ENCODE measurements at places on chromosomes 4 and X. TPM values are rescaled to one million over a fixed set of nuclear protein-coding genes. Genes with fewer than 3 reads are reported as not detected.

NUDT10 gene
- polyA plus RNA-seq = 7.5 TPM

DNA sequence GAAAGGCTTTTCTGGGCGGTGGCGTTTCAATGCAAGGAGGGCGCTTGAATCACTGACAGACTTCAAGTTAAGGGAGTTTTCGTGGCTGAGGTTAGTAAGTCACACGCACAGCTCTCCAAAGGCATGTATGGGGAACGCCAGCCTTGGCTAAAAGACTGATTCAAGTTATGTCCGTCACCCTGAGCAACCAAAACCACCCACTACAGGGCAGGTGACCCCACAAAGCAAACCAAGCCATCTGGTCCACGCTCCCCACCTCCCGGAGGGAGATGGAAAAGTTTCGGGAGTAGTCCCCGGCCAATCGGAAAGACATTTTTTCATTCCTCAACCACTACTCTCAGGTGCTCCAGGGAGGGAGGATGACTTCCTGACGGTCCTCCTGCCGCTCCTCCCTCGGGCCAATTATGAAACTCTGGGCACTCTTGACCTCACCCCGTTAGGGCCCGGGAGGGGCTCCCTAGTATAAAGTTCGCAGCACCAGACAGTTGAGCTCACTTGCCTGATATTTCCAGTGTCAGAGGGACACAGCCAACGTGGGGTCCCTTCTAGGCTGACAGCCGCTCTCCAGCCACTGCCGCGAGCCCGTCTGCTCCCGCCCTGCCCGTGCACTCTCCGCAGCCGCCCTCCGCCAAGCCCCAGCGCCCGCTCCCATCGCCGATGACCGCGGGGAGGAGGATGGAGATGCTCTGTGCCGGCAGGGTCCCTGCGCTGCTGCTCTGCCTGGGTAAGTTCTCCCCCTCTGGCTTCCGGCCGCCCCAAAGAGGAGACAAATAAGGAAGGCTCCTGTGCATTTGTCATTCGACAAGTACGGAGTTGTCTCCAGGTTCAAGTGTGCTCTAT lies at the start of gene EREG:
Gene EREG, plus strand, starts transcription at position 494 of the 840 bp plus-strand sequence. Its CDS starts 164 bp downstream, at position 658.
- DNase-seq = peak; percentile 91

DNA sequence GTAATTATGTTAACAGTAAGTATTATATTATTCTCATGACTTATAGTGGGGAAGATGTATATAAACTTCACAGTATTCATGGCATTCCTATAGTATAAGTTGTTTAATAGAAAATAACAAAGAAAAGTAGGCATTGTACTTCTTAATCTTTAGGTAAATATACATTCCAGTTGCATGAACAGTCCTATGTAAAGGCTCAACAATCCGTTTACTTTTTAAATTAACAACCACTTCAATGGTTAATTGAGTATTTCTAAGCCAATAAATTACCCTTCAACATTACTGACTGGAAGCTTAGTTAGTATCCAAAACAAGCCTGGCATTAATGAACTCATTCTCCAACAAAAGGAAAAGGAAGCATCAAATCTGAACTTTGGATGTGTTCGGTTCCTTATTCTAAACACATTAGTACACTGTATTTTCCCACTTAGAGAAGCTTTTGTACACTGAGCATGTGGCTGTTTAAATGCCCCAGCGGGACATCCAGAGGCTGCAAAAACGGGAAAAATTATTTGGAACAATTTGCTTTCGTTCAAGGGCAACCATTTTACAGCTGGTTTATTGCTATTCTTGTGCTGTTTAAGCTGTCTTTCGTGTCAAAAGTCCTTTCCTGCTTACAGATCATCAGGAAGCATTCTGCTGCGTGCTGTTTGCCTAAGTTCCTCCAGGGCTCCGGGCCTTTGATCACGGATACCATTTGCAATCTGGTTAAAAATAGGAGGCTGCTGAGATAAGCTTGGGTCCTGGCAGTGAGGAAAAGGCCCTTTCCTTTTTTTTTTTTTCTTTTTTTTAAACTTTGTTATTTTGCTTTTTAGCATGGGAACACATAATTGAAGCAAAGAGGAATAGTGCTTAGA lies 460.3 kb downstream of the SPRY1 start:
- DNase-seq = no peak

MAGEB2 gene
- not detected for polyA plus RNA-seq

GRCh38 chrX:118528071-118528737 lies 32.6 kb downstream of the DOCK11 start:
- no peak for DNase-seq

- DNase-seq = peak; percentile 52
Measured at GRCh38 chr4:46931981-46932380, 22.9 kb upstream of the COX7B2 start.

VSIG4 gene
- 10.6 TPM for polyA plus RNA-seq

GRCh38 chr4:32196950-32197688 lies 1477.0 kb downstream of the PCDH7 start:
- DNase-seq = no peak

All from left lung (tissue), 14 donors.